ENCODE measurements at places on chromosomes 4 and X. TPM values are rescaled to one million over a fixed set of nuclear protein-coding genes. Genes with fewer than 3 reads are reported as not detected.

- no peak for DNase-seq
Observed at GRCh38 chrX:132983496-132983895, 25.1 kb upstream of the HS6ST2 start.

DNA sequence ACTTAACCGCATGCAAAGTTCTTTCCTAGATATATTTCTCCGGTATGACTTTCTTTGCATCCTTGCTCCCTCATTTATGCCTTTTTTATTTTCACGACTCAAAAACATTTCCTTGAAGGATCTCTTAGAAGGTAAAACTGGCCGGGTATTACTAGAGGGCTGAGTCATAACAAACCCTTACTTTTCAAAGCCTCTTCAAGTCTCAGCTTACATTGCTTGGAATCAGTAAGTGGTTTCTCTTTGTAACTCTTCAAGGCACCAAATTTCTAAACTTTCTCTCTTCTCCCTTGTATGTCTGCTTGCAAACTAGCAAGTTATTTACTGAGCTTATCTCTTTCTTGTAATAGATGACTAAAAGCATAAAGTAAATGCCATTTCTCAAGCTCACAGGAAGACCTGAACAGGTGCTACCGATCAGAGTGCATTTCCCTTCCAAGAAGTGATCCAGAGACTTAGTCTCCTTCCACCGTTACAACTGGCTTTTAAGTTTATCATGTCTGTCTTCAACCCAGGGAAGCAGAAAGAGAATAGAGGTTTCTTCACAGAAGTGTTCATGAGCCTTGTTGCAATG lies 75.5 kb downstream of the ANXA10 start:
- DNase-seq = peak; percentile 20

- DNase-seq = peak; percentile 60
Observed at GRCh38 chrX:63186137-63186536, 165.0 kb downstream of the SPIN4 start.

DNA sequence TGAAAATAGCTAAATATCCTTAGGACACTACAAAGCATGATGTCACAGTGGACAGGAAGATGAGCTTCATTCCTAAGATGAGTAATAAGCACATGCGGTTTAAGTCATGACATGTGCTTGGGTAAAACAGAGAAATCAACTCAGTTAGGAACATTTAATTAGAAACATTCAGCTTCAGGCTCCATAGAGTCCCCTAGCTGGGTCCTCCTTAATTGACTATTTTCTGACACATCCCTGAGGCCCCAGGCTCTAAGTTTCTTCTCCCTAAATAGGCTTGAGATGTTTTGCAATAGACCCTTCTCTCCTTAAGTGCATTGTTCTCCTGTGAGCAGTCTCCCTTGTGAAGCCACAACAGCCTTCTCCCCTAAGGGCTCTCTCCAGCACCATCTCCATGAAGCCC lies 70.4 kb upstream of the ANXA3 start:
- peak; percentile 54 for DNase-seq

- DNase-seq = peak; percentile 49
Observed at GRCh38 chr4:15396157-15396800, 31.6 kb upstream of the C1QTNF7 start.

- peak; percentile 75 for DNase-seq
Observed at GRCh38 chrX:16946361-16946964, at the start of gene REPS2. REPS2 (plus strand) TSS chrX:16946658; CDS start chrX:16946862, 204 bp downstream.

- peak; percentile 7 for DNase-seq
Observed at GRCh38 chrX:155259752-155260151, 4.5 kb downstream of the RAB39B start.

GRCh38 chr4:187433141-187433540 lies 562.4 kb upstream of the ZFP42 start:
- DNase-seq = no peak

- no peak for DNase-seq
Observed at GRCh38 chr4:186169333-186169944, 21.9 kb upstream of the CYP4V2 start.

GRCh38 chr4:137376312-137376711 lies 156.0 kb downstream of the PCDH18 start:
- no peak for DNase-seq

DNA sequence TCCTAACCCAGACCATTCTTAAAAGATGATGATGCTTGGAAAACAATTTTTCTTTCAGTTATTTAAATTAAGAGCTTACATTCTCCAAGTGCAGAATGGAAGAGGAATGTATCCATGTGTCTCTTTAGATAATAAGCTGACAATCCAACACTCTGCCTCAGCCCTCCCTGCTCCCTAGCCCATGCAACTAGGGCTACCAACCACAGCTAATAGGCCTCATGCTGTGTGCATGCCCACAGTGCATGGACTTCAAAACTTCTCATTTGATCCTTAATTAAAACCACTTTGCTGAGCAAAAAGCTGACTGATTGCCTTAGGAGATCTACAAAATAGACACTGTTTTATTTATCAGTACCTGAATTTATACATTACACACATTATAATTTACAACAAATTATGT lies 473.9 kb downstream of the GALNTL6 start:
- no peak for DNase-seq

DNA sequence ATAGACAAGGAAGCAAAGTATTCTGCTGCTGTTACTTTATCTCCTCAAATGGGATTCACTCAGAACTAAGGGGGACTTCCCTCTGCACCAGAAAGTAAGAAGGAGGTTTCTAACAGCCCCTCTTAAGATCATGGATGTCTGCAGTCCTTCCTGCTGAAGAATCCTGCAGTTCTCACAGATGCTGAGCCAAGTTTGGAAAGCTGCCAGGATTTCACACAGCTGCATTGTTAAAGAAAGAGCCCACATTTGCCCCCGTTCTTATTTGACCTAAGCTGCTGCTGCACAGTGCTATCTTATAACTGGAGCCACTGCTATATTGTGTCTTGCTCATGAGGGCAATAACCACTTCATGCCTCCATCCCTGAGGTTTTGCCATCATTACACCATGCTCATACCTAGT lies 81.1 kb downstream of the FAAH2 start:
- DNase-seq = no peak

- no peak for DNase-seq
Observed at GRCh38 chr4:5012244-5012898, 6.9 kb downstream of the CYTL1 start.

- no peak for DNase-seq
Observed at GRCh38 chr4:173145131-173145530, 23.5 kb upstream of the GALNT7 start.

- DNase-seq = no peak
Observed at GRCh38 chr4:85508654-85509053, 33.7 kb downstream of the ARHGAP24 start.

GRCh38 chrX:135432453-135432852 lies 10.7 kb downstream of the SMIM10L2A start:
- no peak for DNase-seq

DNA sequence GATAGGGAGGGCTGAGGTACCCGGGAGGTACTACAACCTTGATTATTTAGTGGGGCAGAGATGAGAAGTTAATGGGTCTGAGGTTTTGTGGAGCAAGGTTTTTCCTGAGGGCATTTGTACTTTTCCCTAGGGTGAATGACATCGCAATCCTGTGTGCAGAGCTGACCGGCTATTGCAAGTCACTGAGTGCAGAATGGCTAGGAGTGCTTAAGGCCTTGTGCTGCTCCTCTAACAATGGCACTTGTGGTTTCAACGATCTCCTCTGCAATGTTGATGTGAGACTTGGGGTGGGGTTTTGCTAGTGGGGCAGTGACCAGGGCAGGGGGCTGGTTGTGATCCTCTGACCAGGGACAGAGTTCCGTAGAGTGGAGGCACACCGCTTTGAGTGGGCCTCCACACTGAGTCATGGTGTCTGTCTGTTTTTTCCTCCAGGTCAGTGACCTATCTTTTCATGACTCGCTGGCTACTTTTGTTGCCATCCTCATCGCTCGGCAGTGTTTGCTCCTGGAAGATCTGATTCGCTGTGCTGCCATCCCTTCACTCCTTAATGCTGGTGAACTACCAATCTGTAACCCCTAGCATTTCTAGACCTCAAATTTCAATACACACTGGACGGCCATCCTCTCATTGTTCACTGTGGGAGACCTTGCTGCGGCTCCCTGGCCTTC lies 9.9 kb downstream of the MED12 start:
- peak; percentile 69 for DNase-seq

DNA sequence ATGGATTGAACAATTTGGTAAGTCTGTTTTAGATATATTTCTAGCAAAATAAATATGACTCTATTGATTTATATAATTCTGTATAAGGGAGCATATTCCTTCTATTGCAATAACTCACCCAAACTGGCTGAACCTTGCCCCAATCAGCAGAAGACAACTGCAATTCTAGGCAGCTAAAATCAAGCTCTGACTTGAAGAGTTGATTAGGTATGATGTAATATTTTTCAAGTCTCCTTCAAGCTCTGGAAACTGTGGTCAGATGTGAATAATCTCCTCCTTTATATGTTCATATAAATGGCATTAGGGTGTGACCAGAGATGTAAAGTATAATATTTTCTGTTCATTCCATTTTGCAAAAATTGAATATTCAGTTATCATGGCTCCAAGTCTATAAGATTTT lies 8.2 kb downstream of the RASSF6 start:
- DNase-seq = no peak

- DNase-seq = no peak
Observed at GRCh38 chr4:74738464-74739143, 55.7 kb downstream of the BTC start.

GRCh38 chrX:17237146-17237545 lies 137.9 kb upstream of the NHS start:
- DNase-seq = no peak

DNA sequence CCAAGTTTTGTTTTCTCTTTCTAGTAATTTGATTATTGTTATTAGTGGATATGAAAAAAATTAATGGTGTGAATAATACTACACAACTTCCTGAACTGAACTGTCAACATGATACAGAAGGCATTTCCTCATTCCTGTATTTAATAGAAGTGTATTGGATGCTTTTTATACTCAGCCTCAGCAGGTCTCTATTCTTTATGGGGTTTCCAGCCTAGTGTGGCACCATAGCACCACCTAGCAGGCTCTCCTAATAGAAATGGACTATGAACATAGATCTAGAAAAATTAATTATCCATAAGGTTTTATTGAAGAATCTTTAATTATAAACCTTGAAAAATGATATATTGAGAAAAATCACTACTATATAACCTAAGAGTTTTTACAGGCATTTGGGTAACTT lies 52.4 kb downstream of the GLRB start:
- peak; percentile 50 for DNase-seq

F11 gene
- total RNA-seq = not detected

NAP1L3 gene
- 0.69 TPM for total RNA-seq

MAMLD1 gene
- total RNA-seq = 2.5 TPM

GAGE12F gene
- total RNA-seq = not detected

TMEM35A gene
- 3.5 TPM for total RNA-seq

PASD1 gene
- total RNA-seq = 0.27 TPM

Data from M059J (cell line).